ENCODE measurements at places on chromosomes 3 and 15. TPM values are rescaled to one million over a fixed set of nuclear protein-coding genes. Genes with fewer than 3 reads are reported as not detected.

EBLN2 gene
- 1.6 TPM for total RNA-seq

KLF15 gene
- 88.4 TPM for total RNA-seq

ADAMTS17 gene
- total RNA-seq, result 21.4 TPM

DNA sequence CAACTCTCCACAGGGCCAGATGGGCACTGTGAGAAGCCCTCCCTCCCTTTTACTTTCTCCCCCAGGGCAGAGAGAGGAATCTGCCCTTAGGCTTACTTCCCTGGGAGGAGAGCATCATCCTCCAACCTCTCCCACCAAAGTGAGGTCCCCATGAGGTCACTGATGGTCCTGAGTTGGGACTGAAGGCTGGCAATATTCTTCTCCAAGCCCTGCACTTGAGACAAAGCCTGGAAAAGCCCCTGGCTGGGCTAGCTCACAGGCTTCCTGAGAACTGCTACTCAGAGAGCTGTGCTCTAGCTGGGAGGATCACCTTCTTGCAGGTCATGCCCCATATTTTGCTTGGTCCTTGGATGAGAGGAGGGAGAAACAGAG, 110.0 kb upstream of the MEF2A start:
- no peak for DNase-seq

- DNase-seq, result no peak
These were observed 77.9 kb downstream of the RPN1 start for GRCh38 chr3:128572644-128573105.

DNA sequence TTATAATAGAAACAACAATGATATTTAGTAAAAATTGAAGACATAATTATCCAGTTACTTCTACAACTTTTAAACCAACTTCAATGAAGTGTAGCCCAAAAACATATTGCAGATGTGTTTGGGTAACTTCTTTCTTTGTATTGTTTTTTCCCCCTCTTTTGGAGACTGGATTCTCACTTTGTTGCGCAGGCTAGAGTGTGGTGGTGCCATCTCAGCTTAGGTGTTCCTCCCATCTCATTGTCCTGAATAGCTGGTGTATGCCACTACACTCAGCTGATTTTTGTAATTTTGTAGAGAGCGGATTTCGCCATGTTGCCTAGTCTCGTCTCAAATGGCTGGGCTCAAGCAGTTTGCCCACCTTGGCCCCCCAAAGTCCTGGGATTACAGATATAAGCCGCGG, 148.1 kb downstream of the FNDC3B start:
- DNase-seq, result no peak

DNA sequence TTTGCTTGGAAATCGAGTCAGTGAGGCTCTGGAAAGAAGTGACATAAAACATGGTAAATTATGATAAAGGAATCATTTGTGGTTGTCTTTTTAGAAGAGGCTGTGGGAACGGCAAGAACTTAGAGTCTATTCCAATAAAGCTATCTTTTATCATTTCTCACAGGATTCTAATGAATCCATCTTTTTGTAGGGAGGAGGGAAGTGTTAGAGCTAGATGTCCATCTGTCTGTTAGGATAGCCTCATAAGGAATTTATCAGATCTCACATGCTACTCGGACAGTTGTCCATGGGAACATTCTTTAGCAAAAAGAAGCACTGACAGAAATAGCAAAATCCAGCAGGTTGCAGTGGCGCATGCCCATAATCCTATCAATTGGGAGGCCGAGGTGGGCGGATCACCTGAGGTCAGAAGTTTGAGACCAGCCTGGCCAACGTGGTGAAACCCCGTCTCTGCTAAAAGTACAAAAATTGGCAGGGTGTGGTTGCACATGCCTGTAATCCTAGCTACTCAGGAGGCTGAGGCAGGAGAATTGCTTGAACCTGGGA, 37.0 kb downstream of the STARD9 start:
- DNase-seq, result no peak

GRCh38 chr3:179967622-179968021, 69.1 kb downstream of the PEX5L start:
- no peak for DNase-seq

GRCh38 chr3:24222165-24222805, 272.4 kb downstream of the THRB start:
- DNase-seq, result no peak

DNA sequence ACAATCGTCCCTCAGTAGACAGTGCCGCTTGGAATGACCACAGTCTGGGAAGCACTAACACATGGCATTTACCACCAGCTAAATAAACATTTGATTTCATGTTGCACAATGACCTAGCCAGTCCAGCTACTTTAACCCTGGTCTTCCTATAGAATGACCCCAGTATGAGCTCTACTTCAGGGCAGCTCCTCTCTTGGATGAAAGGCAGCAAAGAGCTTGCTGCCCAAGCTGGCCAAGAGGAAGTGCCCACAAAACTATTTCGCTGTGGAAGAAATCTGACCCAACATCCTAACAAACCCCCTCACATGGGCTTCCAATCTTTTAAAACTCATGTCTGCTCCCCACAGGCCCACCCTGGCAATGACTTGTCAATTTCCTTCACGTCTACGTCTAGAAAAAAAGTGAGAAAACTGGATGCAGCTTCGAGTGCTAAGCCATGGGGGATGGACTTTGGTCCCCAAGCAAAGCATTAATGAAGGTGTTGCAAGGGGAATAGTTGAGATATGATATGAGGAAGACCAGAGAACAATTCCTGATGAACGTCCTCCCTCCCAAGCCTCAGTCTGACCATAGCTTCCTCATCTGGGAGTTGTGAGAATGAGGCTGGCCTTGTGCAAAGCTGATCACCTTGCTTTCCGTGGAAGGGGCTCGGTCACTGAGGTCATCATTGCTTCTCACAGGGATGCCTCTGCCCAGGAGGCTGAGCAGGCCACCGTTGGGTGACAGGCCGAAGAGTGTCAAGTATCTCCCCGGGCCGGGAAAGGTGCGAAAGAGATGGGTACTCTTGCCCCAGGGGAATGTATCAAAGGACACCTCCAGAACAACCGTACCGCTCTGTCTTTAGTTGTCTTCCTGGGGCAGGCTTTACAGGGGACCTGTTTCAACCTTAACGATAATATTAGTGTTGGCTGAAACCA, 964 bp downstream of the SLC25A20 start:
- DNase-seq, result no peak

- no peak for DNase-seq
These were observed 17.0 kb downstream of the KLHL6 start for GRCh38 chr3:183538486-183538885.

DNA sequence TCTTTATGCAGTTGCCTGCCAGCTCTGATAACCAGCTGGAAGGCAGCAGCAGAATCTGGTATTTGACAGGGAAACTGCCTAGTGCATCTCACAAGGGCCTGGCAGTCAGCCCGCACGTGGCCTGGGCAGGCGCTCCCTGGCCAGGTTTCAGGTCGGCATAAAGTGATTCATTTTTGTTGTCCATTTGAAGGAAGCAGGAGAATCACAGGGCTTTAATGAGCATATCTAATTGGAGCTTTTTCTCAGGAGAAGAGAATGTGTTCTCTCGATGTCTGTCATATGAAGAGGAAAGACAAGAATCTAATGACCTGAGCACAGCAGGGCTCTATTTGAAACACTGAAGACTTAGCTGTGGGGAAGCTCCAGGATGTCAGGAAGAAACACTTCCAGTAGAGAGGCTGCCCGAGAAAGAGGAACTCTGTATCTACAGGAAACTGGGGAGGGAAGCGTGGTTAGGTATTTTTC, 98.8 kb upstream of the MB21D2 start:
- DNase-seq, result no peak

- peak; percentile 45 for DNase-seq
These were observed 179.4 kb downstream of the GBE1 start for GRCh38 chr3:81581966-81582599.

Data from right lobe of liver (tissue), 6 donors.